ENCODE measurements at places on chromosomes 3 and 15.
A peak's percentile ranks its signal among the peaks of the same experiment; 100 is the strongest.

GRCh38 chr3:142981108-142981507, 17.6 kb upstream of the PAQR9 start:
- DNase-seq: no peak

GRCh38 chr3:125280668-125281361, 68.3 kb upstream of the SLC12A8 start:
- peak; percentile 49 for DNase-seq

- DNase-seq: no peak
Measured at GRCh38 chr15:53384417-53384816, 375.0 kb downstream of the WDR72 start.

DNA sequence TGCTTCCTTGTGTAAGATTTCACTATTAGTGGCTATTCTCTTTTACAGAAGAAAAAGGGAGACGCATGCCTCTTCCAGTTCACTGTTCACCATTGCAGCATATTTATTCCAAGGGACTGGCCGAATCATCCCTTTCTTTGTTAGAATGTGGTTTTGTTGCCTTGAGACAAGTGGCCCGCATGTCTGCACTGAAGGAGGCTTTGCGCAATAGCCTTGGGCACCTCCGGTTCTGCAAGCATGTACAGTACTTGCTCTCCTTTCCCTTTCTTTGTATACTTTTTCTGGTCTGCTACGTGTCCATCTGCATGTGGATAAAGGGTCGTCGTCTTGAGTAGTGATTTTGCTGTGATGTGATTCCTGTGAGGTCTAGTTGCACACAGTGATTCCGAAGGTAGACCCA, 43.0 kb downstream of the FLNB start:
- DNase-seq: peak; percentile 87

DNA sequence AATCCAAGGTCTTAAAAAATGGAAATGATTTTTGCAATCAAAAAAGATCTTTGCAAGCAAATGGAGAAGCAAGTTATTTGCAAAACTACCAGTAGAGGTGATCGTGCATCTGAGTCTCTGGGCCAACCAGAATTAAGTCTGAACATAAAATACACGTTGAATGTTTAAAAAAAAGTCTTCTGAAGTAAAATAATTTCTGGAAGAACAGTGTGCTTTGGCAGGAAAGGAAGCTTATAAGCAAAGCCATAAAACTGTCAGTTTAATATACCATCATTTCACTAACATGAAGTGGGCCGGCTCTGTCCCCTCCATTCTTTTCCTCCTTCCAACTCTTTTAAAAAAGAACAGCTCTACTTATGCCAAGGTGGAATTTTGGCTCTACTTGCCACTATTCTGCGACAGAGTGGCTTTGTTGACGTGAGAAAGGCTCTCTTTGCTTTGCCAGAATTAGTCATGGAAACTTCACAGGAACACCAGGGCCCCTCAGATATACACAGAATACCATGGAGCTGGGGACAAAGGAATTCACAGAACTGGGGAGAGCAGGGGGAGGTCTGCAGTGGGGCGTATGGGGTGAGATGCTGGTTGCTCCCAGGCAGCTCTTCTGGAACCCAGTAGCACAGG, 29.8 kb downstream of the FSTL1 start:
- peak; percentile 75 for DNase-seq

DNA sequence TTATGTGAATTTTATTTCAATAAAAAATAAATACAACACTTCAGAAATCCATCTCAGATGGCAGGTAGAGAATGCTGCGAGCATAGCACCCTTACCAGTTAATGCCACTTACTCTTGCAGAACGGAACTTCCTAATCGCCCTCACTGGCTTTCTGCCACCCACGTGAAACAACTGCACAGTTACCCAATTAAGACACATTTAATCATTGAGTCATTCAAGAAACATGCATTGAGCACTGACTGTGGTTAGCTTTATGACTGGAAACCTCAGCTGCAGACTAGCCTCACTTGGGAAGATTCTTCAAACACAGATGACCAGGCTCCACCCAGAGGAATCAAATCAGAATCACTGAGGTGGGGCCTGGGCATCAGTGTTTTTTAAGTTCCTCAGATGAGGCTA, 5.6 kb upstream of the MFGE8 start:
- peak; percentile 99 for DNase-seq

- no peak for DNase-seq
Measured at GRCh38 chr3:195451373-195452015, 8.7 kb upstream of the ACAP2 start.

- DNase-seq: no peak
Measured at GRCh38 chr3:56822501-56822900, 20.8 kb upstream of the ARHGEF3 start.

- DNase-seq: no peak
Measured at GRCh38 chr3:157170861-157171260, 10.9 kb upstream of the CCNL1 start.

GRCh38 chr3:78285032-78285728, 1245.3 kb downstream of the ROBO2 start:
- no peak for DNase-seq

DNA sequence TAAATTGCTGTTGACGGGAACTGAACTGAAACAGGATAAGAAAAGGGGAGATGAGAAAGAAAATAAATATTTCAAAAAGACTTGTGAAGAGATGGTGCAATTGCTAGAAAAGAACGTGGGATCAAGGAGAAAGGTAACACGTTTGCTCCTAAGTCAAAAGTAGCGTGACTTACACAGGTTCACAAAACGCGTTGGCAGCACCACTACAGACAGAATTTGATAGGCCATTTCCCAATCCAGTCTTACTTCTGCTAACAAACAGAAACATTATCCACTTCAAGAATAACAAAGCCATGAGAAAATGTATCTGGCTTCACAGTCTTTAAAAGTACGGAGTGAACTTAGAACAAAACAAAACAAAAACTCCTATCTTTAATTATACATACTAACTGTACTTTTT, 75.5 kb downstream of the DPH6 start:
- no peak for DNase-seq

GRCh38 chr15:74585191-74585590, 30.4 kb upstream of the CLK3 start:
- DNase-seq: no peak

DNA sequence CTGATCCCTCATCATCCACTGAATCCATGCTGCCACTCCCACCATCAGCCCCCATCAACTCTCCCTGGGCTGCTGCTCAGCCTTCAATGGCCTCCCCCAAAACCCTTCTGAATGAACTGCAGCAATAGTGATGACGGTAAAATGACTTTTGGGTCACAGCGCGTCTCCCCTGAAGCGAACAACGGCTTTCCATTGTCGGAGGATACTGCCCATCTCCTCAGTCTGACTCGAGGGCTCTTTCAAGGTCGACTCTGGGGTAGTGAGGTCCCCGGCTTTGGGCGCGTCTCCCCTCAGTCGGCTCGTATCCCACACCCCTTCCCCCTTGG, 57.2 kb upstream of the ZBTB38 start:
- DNase-seq: no peak

GRCh38 chr3:94256888-94257813, 194.3 kb downstream of the NSUN3 start:
- no peak for DNase-seq

- DNase-seq: no peak
Measured at GRCh38 chr3:126186271-126186670, 5.9 kb upstream of the ALDH1L1 start.

- no peak for DNase-seq
Measured at GRCh38 chr3:29410660-29411405, 130.0 kb downstream of the RBMS3 start.

- DNase-seq: peak; percentile 78
Measured at GRCh38 chr3:100463002-100463401, 29.4 kb upstream of the TMEM45A start.

DNA sequence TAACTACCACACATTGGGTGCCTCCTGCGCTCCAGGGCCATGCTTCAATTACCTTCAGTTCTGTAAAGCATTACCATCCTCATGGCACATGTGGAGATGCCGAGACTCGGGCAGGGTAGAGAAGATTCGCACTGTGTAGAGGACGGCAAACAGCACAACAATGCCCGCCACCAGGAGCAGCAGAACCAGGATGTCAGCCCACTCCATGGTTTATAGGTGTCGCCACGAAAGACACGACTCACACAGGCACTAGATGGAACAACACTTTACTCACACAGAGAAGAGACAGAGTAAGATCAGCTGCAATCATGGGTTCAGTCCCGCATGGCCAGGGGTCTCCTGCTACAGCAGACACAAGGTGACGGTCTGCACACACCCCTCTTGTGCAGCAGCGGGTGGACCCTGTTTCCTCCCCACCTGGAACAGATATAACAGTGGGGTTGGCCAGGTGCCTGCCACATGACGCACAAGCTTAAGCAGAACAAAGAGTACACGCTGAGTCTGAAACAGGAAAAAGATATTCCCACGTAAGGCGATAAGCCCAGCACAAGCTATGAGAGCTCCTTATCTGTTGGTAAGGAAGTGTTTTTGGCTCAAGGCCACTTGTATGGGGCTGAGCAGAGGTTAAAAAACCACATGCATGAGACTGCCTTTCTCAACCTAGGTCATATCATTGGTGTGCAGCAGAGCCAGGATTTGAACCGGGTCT, 2.5 kb upstream of the TBC1D21 start:
- peak; percentile 18 for DNase-seq

DNA sequence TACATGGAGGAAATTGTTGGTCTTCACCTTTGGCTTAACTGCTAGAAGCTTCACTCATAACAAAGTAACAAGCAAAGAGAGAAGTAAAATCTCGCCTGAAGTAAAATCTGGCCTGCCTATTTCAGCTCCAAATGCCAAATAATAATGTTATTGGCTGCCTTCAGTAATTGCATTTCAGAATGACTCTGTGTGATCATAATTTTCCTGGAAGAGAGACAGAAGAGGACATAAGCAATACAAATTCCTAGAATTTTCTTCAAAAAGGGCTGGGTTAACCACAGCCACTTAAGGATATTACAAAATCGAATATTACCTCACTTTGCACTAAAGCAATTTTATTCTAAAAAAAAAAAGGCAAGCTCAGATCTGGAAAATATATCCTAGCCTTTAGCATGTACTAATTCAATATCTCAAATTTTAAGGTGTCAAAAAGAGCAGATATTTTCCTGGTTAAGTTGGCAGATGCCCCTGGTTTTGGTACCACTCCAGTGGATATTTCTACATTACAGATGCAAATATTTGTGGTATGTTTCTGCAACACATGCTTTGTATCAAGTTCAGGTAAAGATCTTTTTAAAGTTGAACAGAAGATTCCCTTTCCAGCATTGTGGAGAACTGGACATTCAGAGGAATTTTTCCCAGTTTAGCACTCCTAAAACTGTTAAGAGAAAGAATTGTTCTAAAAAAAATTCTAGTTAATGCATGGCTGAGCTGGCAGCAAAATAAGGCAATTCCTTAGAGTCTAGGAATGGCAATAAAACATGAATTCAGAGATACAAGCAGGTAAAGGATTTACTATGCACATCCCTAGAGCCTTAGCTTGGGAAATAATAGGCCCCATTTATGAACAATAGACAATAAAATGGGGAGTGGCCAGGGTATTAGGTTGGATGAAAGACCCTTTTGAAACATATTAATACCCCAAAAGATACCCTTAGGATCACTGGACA, 116.7 kb downstream of the STAC start:
- no peak for DNase-seq

DNA sequence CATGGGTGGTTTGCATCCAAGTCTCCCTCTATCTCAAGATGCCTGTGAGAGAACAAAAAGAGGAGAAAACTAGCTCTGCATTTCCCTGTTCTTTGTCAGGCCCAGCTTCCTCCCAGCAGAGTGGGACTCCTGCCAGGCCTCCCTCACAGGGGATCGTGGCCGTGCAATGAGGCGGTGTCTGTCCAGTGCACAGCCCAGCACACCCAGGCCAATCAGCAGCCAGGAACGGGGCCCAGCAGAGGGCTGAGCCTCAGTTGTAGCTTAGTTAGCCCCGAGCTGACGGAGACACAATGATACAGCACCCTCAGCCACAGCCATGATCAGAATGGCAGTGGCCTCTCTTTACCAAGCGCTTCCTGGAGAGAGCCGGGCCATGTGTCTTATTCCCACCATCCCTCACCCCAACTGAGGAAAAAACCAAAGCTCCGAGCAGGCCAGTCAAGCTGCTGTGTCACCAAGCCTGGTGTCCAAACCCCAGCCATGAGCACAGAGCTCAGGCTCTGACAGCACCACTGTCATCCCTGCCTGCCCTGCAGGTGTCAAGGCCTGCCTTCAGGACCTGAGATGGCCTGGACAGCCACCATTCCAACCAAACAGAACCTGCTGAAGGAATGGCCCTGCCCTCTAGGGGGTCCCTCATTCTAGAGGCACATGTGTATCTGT, 71.1 kb downstream of the DNAJB8 start:
- peak; percentile 43 for DNase-seq

DNA sequence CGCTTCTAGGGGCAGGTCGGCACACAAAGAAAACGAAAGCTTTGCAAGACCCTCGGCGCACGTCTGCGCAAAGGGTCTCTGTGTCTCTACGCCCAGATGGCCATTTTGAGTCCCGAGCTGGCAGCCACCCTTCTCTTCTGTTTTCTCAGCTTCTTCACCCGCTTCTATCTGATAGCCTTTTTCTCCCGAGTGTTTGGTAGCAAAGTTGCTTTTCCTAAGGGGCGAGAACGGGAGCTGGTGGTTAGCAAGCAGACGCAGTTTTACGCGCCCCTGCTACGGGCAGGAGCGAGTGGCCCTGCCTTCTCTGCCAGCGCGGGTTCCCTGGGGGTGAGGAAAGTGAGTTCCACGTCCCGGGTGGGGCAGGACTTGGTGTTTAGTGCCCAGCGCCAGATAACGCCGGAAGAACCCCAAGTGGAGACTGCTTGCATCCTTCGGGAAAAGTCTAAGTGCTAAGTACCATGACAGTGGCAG, 2.9 kb upstream of the MKRN2 start:
- DNase-seq: no peak

GRCh38 chr3:150285601-150286000, 122.5 kb upstream of the TSC22D2 start:
- DNase-seq: no peak

GRCh38 chr15:64289550-64289949, 66.4 kb downstream of the CSNK1G1 start:
- no peak for DNase-seq

GRCh38 chr3:67901681-67902080, 247.3 kb upstream of the SUCLG2 start:
- no peak for DNase-seq

- no peak for DNase-seq
Measured at GRCh38 chr3:32048487-32049182, 57.8 kb upstream of the GPD1L start.

DNA sequence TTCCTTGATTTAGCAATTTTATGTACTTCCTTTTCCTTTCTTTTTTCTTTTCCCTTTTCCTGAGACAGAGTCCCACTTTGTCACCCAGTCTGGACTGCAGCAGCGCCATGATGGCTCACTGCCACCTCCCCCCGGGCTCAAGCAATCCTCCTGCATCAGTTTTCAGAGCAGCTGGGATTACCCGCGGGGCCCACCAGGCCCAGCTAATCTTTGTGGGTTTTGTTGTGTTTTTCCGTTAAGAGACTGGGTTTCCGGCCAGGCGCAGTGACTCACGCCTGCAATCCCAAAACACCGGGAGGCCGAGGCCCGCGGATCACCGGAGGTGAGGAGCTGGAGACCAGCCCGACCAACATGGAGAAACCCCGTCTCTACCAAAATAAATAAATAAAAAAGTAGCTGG, 17.7 kb downstream of the GOLGA8S start:
- no peak for DNase-seq

GRCh38 chr3:181252631-181253030, 263.1 kb upstream of the DNAJC19 start:
- no peak for DNase-seq

GRCh38 chr3:41116851-41117250, 82.5 kb upstream of the CTNNB1 start:
- no peak for DNase-seq

All from IMR-90 (cell line).